ENCODE measurements at places on chromosomes 5 and 9.

DNA sequence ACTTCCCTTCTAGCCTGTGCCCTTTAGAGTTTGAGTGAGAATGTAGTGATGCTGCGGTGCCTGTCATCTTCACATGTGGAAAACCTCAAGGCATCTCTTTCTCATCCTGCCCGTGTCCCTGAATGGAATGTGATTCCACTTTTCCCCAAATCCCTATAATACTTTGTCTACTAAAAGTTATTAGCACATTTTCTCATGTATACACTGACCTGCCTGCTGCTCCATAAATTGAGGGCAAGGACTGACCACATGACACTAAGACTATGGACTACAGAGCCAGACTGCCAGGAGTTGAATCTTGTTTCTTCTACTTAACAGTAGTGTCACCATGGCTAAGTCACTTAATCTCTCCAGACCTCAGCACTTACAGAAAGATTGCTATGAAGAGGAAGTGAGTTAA, 93.0 kb downstream of the TEK start:
- no peak overlapping the region for H3K27ac ChIP-seq
- no peak for DNase-seq
- H3K27me3 ChIP-seq = no peaks in the 10 kb centered on the region
- no peaks in the 10 kb centered on the region for H3K36me3 ChIP-seq
- no peaks in the 10 kb centered on the region for H3K4me1 ChIP-seq

- DNase-seq = no peak
- H3K27me3 ChIP-seq = no peaks in the 10 kb centered on the region
- no peaks in the 10 kb centered on the region for H3K36me3 ChIP-seq
- H3K4me1 ChIP-seq = no peaks in the 10 kb centered on the region
- H3K4me3 ChIP-seq = no peak overlapping the region
Measured at GRCh38 chr9:77544546-77544945, 103.6 kb downstream of the GNA14 start.

DNA sequence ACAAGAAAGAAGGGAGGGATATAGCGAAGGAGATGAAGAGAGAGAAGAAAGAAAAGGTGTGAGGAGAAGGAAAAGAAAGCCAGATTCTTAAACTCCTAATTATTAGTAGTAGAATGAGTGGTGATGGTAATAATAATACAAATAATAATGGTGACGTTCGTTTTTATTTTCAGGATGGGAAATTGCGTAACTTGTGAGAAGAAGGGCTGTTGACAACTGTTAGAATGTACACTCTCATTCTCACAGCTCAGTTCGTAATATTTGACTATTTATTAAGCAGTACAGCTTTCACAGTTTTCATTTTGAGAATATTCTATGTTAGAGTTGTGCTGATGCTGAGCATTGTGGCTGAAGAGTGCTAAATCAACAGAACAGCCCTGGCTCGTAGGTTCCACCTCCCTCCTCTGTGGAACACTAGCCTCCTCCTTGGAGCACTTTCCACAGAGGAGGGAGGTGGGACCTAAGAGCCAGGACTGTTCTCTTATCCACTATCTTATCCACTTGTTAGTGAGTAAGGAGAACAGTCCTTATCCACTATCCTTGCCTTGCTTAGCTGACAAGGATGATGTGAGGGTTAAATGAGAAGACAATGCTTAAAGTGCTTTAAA, 258.3 kb upstream of the VLDLR start:
- H3K4me3 ChIP-seq = no peak overlapping the region
- H3K36me3 ChIP-seq = no peaks in the 10 kb centered on the region
- DNase-seq = no peak
- no peaks in the 10 kb centered on the region for H3K27me3 ChIP-seq
- no peak overlapping the region for H3K27ac ChIP-seq

DNA sequence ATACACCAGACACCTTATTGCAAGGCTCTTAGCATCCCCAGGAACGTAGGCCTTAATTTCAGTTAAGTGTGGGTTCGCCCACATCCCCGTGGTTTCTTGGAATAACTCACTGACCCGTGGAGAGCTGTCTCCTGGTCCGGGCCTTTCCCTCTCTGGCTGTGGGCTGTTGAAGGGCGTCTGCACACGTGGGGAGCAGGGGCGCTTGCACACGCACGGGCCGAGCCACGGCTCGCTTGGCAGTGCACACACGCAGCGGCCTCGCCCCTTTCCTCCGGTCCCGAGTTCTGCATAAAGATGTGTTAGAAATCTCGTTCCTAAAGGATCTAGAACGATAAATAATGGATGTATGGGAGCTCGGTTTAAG, 141.9 kb downstream of the PBX3 start:
- no peaks in the 10 kb centered on the region for H3K27me3 ChIP-seq
- no peak for DNase-seq
- no peaks in the 10 kb centered on the region for H3K36me3 ChIP-seq

GRCh38 chr5:4058899-4059298, 463.3 kb downstream of the IRX1 start:
- H3K27me3 ChIP-seq = no peaks in the 10 kb centered on the region
- no peak for DNase-seq
- H3K4me1 ChIP-seq = no peaks in the 10 kb centered on the region
- H3K4me3 ChIP-seq = no peak overlapping the region

DNA sequence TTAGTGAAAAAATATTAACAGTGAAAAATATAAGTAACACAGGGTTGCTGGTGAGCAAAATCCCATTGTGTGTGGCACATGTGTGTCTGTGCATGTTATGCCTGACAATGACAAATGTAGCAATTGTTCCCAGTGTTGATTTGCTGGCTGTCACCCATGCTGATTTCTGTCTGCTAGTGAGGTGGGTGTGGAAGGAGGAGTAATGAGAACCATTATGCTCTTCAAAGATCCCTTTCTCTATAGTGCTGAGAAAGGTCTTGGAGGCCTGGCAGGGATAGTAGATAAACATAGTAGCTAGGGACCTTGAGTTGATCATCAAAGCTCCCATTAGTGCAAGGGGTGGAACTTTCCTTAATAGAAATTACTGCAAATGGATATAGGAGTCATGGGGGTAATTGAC, 152.5 kb upstream of the CLINT1 start:
- no peak for DNase-seq
- H3K36me3 ChIP-seq = no peaks in the 10 kb centered on the region
- no peak overlapping the region for H3K4me3 ChIP-seq
- H3K27ac ChIP-seq = no peak overlapping the region
- no peaks in the 10 kb centered on the region for H3K27me3 ChIP-seq

GRCh38 chr9:125387861-125388524, 126.4 kb downstream of the GAPVD1 start:
- H3K27me3 ChIP-seq = no peaks in the 10 kb centered on the region
- H3K4me3 ChIP-seq = no peak overlapping the region
- H3K4me1 ChIP-seq = no peaks in the 10 kb centered on the region
- H3K36me3 ChIP-seq = no peaks in the 10 kb centered on the region

- H3K27ac ChIP-seq = no peak overlapping the region
- no peaks in the 10 kb centered on the region for H3K27me3 ChIP-seq
- DNase-seq = no peak
Measured at GRCh38 chr9:135902655-135903357, 4.5 kb downstream of the CAMSAP1 start.

- no peaks in the 10 kb centered on the region for H3K36me3 ChIP-seq
- no peaks in the 10 kb centered on the region for H3K27me3 ChIP-seq
- H3K27ac ChIP-seq = no peak overlapping the region
- no peak for DNase-seq
- peaks cover 9% of the 10 kb centered on the region for H3K4me1 ChIP-seq
Measured at GRCh38 chr9:36011379-36011778, 25.3 kb upstream of the RECK start.

GRCh38 chr5:135671966-135672365, 93.2 kb upstream of the CXCL14 start:
- H3K27me3 ChIP-seq = no peaks in the 10 kb centered on the region
- H3K36me3 ChIP-seq = no peaks in the 10 kb centered on the region
- DNase-seq = no peak
- no peak overlapping the region for H3K4me3 ChIP-seq
- H3K27ac ChIP-seq = no peak overlapping the region

- peaks cover 13% of the 10 kb centered on the region for H3K27me3 ChIP-seq
- no peak for DNase-seq
- no peak overlapping the region for H3K4me3 ChIP-seq
- H3K4me1 ChIP-seq = no peaks in the 10 kb centered on the region
- no peak overlapping the region for H3K27ac ChIP-seq
Measured at GRCh38 chr5:179166171-179166885, 106.2 kb downstream of the ZNF354C start.

GRCh38 chr5:12399868-12400267, 495.6 kb upstream of the CTNND2 start:
- peaks cover 8% of the 10 kb centered on the region for H3K4me1 ChIP-seq
- no peak overlapping the region for H3K27ac ChIP-seq
- DNase-seq = peak; percentile 86
- H3K27me3 ChIP-seq = no peaks in the 10 kb centered on the region
- H3K36me3 ChIP-seq = no peaks in the 10 kb centered on the region
- H3K4me3 ChIP-seq = no peak overlapping the region

GRCh38 chr9:99778836-99779235, 42.8 kb upstream of the NR4A3 start:
- no peak overlapping the region for H3K4me3 ChIP-seq
- DNase-seq = no peak
- no peaks in the 10 kb centered on the region for H3K36me3 ChIP-seq
- H3K27ac ChIP-seq = no peak overlapping the region
- H3K4me1 ChIP-seq = peaks cover 9% of the 10 kb centered on the region

DNA sequence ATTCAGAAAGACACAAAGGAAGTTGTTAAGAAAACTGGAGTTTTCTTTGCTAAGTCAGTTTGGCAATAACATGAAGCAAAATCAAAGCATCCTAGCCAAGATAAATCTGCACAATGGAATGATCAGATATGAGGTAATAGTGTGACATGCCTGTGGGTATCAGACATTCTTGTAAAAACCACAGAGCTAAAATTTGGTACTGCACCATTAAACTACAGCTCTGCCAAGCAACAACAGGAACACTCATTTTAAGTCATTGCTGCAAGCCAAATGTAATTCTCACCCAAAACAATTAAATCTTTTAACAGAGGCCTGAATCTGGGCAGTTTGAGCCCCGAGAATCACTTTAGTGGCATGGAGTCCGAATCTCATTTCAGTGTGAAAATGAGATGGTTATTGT, 96.6 kb downstream of the VCAN start:
- peak; percentile 55 for DNase-seq
- H3K36me3 ChIP-seq = no peaks in the 10 kb centered on the region
- no peak overlapping the region for H3K4me3 ChIP-seq
- H3K27ac ChIP-seq = no peak overlapping the region

DNA sequence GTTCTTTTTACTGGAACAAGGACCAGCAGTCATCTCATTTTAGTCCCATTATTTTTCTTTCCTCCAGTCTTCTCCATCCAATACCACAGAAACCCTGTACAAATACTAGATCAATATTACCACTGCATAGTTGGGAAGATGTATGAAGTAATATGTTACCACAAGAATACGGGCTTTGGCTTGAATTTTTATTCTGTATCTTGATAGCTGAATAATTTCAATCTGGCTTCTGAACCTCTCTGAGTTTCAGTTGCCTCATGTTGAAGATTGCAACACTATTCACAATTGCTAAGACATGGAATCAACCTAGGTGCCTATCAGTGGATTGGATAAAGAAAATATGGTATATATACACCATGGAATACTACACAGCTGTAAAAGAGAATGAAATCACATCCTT, 82.9 kb downstream of the SGCD start:
- no peaks in the 10 kb centered on the region for H3K4me1 ChIP-seq
- no peaks in the 10 kb centered on the region for H3K36me3 ChIP-seq
- H3K27me3 ChIP-seq = no peaks in the 10 kb centered on the region
- H3K4me3 ChIP-seq = no peak overlapping the region
- no peak overlapping the region for H3K27ac ChIP-seq

- no peak for DNase-seq
- no peaks in the 10 kb centered on the region for H3K4me1 ChIP-seq
- no peaks in the 10 kb centered on the region for H3K36me3 ChIP-seq
- H3K4me3 ChIP-seq = no peak overlapping the region
Measured at GRCh38 chr9:94079236-94079635, 5.0 kb upstream of the PTPDC1 start.

- H3K4me3 ChIP-seq = no peak within 1 kb of the TSS
- no peaks in the 10 kb centered on the region for H3K4me1 ChIP-seq
- no peak within 1 kb of the TSS for H3K27ac ChIP-seq
- H3K36me3 ChIP-seq = no peaks in the 10 kb centered on the region
- H3K27me3 ChIP-seq = peaks cover 90% of the 10 kb centered on the region
Measured at GRCh38 chr9:133609311-133610098, at the start of gene FAM163B. Gene FAM163B (minus strand): TSS chr9:133609389. CDS start chr9:133580223, 29,166 bp downstream.

GRCh38 chr9:87887661-87888480, 5.2 kb downstream of the SPATA31E1 start:
- H3K4me3 ChIP-seq = no peak overlapping the region
- no peaks in the 10 kb centered on the region for H3K36me3 ChIP-seq
- H3K27ac ChIP-seq = no peak overlapping the region
- 0 out of 2 replicates have a peak, but pooled peaks cover 5% of the 10 kb centered on the region for H3K4me1 ChIP-seq

DNA sequence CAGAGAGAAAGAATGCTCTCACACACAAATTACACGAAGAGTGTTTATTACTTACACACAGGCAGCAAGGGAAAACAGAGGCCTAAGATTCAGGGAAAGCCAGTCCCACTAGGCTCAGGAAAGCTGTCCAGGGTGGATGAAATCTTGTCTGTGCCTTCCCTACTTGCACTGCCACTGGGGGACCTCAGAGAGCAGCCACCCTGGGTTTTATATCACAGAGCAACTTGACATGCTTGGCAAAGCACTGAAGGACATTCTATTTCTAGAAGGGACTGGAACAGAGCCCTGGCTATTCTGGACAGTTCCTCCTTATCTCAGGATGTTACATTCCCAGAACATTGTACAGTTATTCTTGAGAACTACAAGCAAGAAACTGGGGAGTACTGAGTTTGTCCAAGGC, 7.5 kb upstream of the PRSS3 start:
- H3K4me3 ChIP-seq = no peak overlapping the region
- no peak overlapping the region for H3K27ac ChIP-seq
- no peaks in the 10 kb centered on the region for H3K4me1 ChIP-seq
- H3K36me3 ChIP-seq = no peaks in the 10 kb centered on the region
- no peak for DNase-seq

- H3K4me3 ChIP-seq = no peak overlapping the region
- H3K27ac ChIP-seq = no peak overlapping the region
- H3K36me3 ChIP-seq = no peaks in the 10 kb centered on the region
- H3K4me1 ChIP-seq = no peaks in the 10 kb centered on the region
Measured at GRCh38 chr5:170603578-170604565, 100.1 kb downstream of the KCNIP1 start.

DNA sequence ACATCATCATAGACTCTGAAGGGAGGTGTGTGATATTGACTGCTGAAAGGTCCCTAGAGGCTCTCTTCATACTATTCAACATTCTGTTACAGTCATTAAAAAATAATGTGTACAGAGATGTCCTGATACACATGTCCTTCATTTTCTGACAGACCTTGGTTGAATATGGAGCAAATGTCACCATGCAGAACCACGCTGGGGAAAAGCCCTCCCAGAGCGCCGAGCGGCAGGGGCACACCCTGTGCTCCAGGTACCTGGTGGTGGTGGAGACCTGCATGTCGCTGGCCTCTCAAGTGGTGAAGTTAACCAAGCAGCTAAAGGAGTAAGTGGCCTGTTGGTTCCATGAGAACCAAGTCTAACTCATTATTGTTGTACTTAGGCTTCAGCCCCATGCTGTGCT, 132.4 kb downstream of the SNCAIP start:
- H3K27me3 ChIP-seq = no peaks in the 10 kb centered on the region
- DNase-seq = no peak
- H3K27ac ChIP-seq = no peak overlapping the region
- no peaks in the 10 kb centered on the region for H3K4me1 ChIP-seq

- no peak overlapping the region for H3K4me3 ChIP-seq
- no peaks in the 10 kb centered on the region for H3K27me3 ChIP-seq
- H3K27ac ChIP-seq = no peak overlapping the region
Measured at GRCh38 chr5:39394946-39395345, 29.8 kb downstream of the DAB2 start.
